Islet precursor cell (in vitro differentiated cells): ENCODE measurements at places on chromosomes 13 and 19.

- DNase-seq: no peak
Observed at GRCh38 chr19:19406878-19407632, 1.6 kb downstream of the GATAD2A start.

- peak; percentile 27 for DNase-seq
Observed at GRCh38 chr13:19071161-19071936, 110.3 kb downstream of the TUBA3C start.

- no peak for DNase-seq
Observed at GRCh38 chr19:53131085-53131590, 1.6 kb downstream of the ZNF415 start.

GRCh38 chr13:110593430-110594130 is 21.8 kb upstream of the NAXD start:
- no peak for DNase-seq

DNA sequence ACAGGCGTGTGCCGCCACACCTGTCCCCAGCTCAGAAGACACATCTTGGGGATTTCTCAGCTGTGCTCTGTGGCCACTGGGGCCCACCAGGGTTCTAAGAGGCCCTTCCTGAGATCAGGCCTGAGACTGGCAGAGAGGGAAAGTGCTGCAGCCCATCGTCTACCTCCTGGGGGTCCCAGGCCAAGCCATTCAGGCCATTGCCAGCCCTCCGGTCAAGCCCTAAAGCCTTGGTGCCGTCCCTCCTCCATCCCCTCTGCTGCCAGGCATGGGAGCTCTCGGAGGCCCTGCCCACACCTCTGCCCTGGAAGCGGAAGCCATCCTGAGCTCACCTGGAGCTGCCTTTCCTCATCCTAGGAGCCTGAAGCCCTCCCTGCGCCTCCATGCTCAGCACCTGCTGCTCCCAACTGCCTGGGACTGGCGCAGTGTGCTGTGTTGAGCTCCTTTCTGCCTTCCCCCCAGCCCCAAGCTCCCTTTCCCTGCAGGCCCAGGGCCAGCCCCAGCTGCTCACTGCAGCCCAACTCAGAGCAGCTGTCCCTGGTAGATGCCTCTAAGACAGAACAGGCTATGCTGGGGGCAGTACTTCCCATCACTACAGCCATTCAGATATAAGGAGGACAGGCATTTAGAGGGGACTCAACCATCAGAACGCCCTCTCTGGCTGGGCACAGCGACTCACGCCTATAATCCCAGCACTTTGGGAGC is 2.9 kb downstream of the SLC7A9 start:
- no peak for DNase-seq

DNA sequence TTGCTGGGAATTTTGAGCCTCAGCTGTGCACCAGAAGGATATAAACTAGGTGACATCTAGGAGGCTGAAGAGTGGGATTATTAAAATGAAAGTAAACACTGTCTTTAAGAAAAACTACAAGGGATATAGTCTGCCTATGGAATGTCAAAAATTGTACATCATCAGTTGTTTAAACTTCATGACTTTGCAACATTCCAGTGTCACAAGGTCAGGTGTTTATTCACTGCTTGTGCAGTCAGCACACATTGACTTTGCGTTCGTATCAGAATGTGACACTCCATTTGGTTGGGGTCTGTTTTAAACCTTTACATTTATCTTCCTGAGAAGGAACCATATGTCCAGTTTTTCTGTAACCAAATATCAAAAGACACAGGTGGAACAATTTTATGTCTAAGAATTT is 85.6 kb downstream of the KL start:
- no peak for DNase-seq

DNA sequence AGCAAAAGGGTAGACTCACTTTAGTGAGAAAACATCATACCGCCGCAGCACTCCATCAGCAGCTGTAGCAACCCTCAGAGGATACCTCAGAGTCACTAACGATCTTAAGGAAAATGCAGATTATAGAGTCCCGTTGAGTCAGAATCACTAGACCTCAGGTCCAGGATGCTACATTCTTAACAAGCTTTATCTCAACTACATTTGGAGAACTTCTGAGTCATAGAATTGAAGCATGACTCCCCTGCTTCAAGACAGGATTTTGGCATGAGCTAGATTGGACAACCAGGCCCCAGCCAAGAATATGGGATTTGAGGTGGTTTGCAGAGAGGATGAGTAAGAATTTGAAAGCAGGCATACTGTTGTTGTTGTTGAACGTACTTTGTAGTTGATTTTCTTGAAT is 118.9 kb upstream of the UBL3 start:
- DNase-seq: no peak

- no peak for DNase-seq
Observed at GRCh38 chr19:3813473-3814392, 27.6 kb upstream of the MATK start.

DNA sequence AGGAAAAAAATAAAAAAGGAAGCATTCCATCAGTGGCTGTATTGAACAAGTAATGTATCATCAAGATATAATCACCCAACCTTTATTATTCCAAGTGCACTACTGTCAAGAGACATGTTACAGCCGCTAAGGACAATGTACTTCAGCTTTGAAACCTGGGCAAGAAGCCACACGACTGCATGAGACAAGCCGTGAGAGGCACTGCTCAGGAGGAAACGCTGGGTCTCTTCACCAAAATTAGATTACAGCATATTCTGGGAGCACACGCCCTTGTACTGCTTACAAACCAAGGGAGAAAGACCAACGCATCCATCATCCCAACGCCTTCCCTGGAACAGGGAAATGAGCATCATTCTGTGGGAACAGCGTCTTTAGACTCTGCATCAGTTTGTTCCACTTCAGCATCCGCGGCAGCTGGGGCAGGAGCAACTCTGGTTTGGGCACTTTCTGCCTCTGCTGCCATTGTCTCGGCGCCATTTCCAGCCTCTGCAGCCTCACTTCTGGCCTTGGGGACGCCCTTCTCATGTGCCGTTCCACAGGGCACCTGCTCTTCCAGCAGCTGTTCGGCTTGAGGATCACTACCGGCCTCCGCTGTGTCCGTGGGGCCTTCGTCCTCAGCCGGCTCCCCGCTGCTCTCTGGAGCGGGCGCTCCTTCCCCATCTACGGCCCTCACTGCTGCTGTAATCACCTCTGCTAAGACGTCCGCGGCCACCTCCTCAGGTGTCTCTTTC is 22.4 kb upstream of the BRD4 start:
- no peak for DNase-seq

DNA sequence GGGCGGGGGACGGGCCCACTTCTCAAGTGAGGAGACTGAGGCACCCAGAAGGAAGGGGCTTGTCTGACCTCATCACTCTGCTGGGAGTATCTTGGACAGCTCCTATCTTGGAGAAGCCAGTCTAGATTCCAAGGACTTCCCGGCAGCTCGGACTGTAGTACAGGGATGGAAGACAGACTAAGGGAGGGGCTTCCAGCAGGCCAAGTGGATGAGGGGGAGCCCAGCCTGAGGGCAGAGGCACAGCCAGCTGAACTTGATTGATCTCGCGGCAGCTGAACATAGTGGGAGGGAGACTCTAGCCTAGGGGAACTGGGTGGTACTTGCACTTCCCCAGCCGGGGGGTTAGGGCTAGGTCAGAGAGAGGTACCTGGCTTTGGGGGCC is 711 bp downstream of the CILP2 start:
- DNase-seq: no peak

DNA sequence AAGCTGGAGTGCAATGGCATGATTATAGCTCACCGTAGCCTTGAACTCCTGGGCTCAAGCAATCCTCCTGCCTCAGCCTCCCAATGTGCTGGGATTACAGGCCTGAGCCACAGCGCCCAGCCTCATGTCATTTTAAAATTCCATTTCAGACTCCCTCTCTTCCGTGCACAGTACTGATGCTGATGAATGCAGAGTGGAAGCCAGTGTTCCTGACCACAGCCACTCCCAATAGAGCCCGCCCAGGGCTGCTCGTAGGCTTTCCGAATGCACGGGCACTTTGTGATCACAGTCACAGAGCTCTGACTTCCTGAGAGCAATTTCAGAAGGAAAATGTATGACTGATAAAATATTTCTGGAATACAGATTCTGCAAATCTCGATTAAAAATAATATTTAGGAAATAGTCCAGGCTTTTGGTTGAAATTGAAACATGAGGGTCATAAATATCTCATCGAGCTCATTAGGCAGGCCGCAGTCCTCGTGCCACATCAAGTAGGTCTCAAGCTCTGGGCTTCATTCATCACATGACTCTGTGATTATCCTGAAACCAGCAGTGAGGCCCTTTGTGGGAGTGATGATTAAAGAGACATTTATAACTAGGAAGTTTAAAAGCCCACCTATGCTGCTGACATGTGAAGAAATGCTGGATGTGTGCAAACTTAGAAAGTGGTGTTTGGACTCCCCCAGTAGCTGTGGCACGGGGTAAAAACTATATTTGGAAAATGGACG is 38.9 kb upstream of the AMER2 start:
- no peak for DNase-seq

- peak; percentile 83 for DNase-seq
Observed at GRCh38 chr19:1104311-1105007, 665 bp downstream of the GPX4 start.

- no peak for DNase-seq
Observed at GRCh38 chr13:75725736-75726135, 89.6 kb downstream of the LMO7 start.

- DNase-seq: peak; percentile 53
Observed at GRCh38 chr19:14558370-14559066, 13.3 kb downstream of the NDUFB7 start.

- peak; percentile 96 for DNase-seq
Observed at GRCh38 chr19:54464044-54464629, 559 bp upstream of the LENG9 start.

- no peak for DNase-seq
Observed at GRCh38 chr19:14185158-14185557, 20.8 kb downstream of the ADGRL1 start.

DNA sequence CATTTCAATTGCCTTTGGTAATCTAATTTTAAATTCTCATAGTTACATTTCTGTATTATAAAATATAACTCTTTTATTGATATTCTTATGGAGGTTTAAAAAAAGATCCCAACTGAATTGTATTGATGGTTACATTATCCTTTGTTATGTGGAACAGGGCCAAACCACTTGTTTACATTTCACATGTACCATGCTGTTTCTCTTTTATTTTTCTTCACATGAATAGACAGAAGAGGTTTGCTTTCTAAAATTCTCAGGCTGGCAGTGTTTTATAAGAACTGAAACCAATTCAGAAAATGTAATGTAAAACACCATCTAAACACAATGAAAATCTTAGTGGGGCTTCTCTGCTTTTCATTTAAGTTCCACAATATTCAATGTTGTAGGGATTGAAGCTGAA is 122.5 kb downstream of the GPC5 start:
- no peak for DNase-seq

DNA sequence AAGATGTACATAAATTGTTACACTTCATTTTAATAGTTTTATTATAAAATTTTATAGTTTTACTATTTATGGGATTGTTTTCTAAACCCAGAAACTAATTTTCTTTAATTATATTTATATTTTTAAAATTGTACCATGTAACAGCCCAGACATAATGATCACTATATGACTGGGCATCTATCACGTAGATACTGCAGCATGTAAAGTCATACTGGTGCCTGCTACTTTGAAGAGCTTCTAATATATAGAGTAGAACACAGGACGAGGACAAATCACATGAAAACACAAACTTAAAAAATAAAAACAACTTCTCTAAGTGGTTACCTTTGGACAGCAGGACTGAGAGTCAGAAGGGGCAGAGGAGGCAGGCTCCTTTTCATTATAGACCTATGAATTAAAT is 5.3 kb downstream of the ELF1 start:
- DNase-seq: no peak

DNA sequence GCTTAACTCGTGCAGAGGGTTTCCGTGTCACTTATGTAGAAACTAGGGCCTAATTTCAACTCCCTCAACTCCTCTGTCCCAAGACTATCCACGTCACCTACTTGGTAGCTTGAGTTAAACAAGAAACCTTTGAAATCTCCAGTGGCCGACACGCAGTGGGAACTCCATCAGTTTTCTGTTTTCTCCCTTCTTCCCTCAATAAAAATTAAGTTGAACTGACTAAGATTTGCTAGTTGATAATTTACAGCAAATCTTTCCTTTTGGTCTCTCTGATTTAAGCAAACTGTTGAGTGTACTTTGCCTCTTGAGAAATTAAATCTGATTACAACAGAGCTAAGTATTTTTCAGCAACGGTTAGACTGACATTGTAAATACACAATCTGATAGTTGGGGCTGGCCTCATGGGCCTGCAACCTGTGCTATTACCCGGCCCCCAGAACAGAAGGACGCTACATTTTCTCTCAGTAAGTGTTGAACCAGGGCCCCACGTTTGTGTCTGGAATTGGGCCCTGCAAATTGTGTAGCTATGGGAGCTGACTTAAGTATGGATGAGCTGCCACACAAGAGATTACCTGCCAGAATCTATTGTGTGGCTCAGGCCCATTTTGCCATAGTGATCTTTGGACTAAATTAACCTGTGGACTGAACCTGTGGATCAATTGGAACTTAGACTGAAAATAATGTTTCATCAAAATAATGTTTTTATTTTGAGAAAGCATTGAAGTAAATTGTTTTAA is 708 bp upstream of the ESD start:
- DNase-seq: no peak

GRCh38 chr19:45670670-45671453 is 2.8 kb downstream of the GIPR start:
- DNase-seq: peak; percentile 95

DNA sequence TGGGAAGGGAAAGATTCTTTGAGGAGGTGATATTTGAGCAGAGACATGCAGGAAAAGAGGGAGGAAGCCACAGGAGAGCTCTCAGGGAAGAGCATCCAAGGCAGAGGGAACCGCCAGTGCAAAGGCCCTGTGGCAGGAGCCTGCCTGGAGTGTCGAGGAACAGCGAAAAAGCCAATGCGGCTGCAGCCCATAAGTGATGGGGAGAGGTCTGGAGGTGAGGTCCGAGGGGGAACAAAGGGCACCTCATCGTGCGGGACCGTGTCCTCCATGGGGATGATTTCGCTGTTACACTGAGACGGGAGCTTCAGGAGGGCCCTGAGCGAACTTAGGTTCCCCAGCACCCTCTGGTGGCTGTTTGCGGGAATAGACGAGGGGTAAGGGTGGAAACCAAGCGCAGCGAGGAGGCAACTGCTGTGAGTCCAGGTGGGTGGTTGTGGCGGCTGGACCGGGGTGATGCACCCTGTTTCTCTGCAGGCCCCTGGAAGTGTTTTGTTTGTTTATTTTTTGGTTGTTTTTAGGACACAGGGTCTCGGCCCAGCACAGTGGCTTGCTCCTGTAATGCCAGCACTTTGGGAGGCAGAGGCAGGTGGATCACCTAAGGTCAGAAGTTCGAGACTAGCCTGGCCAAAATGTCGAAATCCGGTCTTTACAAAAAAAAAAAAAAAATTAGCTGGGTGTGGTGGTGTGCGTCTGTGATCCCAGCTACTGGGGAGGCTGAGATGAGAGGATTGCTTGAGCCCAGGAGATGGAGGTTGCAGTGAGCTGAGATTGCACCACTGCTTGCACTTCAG is 5.9 kb upstream of the EHD2 start:
- DNase-seq: peak; percentile 87

- DNase-seq: peak; percentile 89
Observed at GRCh38 chr19:12783849-12784393, 7.4 kb upstream of the JUNB start.

GRCh38 chr13:23320926-23321534 is 112.5 kb downstream of the SACS start:
- DNase-seq: no peak
